Activated T-cell treated with anti-CD3 and anti-CD28 coated beads for 48 hours (primary cell): ENCODE measurements at places on chromosomes 6 and 20.
A peak's percentile ranks its signal among the peaks of the same experiment; 100 is the strongest.

- no peak for DNase-seq
Observed at GRCh38 chr20:46677608-46678007, 11.6 kb downstream of the TP53RK start.

- DNase-seq, result no peak
Observed at GRCh38 chr6:98835149-98836024, 1.0 kb downstream of the POU3F2 start.

DNA sequence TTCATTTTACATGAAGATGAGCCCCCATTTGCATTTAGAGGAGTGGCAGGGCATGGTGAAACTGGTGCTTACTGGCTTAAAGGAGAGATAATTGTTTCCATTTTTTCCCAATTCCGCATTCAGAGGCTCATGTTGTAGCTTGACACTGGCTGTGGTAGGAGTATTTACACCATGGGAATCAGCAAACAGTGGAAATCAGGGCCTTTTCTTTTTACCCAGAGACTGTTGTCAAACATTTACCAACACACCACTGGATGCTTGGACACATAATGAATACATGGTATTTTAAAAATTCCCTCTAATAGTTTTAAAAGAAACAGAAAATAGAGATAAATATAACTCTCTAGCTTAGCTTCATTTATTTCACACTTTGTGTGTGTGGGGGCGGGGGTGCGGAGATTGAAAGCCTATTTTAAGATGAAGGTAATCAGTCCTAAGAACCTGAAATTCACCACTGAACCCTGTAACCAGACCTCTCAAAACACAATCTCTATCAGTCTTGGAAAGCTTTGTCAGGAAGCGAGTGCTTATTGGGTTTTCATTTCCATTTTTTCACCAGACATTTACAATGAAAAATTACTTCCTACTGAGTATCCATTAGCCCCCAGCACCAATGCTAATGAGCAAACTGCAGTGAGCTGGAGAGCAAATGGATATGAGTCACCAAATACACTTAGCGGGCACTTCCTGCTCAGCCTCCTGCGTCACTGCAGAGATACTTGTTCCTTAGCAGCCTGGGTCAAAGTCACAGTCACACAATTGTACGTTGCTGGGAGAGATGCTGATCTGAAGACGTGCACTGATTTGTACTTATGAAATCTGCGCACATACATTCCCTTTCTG is 532.0 kb downstream of the BCKDHB start:
- DNase-seq, result no peak

- no peak for DNase-seq
Observed at GRCh38 chr6:166786704-166787293, 159.7 kb upstream of the RPS6KA2 start.

DNA sequence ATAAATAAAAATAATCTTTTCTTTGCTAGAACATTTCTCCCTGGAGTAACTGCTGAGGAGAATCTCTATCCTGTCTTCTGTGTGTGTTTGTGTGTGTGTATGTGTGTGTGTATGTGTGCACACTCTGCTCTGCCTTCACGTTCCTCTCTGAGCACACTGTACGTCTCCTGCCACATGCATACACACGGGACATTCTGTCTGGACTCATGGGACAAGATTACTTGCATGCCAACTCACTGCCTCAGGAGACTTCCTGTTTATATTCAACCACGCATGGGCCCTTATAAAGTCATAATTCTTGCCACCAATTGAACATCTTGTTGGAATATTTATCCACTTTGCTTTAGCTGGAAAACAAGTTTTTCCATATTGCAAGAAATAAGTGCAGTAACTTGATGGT is 930.6 kb downstream of the KIF16B start:
- DNase-seq, result no peak

DNA sequence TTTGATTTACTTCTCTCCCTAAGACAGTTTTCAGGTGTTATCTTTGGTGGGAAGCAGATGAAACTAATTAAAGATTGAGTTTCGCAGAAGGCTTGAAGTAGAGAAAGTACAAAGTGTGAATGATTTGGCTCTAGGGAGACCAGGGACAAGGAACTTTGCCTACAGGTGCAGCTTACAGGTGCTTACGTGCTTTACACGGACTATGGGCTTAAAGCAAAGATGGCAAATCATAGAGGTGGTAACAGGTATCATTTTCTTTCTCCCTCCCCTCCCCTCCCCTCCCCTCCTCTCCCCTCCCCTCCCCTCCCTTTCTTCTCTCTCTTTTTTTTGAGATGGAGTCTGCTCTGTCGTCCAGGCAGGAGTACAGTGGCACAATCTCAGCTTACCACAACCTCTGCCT is 136.3 kb downstream of the SLC35B3 start:
- DNase-seq, result no peak

DNA sequence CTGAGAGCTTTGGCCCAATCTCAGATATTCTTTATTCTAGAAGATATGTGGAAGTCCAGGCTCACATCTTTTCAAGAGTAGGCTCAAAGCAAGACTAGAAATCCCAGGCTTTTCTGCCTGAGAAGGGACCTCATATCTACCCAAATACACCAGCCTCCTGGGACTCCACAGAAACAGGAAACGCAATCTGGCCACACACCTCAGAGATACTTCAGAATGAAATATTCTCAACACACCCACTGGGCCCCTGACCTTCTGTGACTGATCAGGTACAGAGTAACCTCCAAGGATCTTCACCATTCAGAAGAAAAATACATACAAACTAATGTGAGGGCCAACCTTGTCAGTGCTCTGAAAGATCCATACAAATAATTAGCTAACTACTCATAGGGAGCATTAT is 183.2 kb downstream of the HIVEP2 start:
- DNase-seq, result no peak

GRCh38 chr20:47941869-47942268 is 156.6 kb upstream of the SULF2 start:
- no peak for DNase-seq

GRCh38 chr6:120774275-120774674 is 560.0 kb downstream of the TBC1D32 start:
- no peak for DNase-seq

GRCh38 chr20:3084986-3085360 is 449 bp upstream of the AVP start:
- DNase-seq, result no peak

DNA sequence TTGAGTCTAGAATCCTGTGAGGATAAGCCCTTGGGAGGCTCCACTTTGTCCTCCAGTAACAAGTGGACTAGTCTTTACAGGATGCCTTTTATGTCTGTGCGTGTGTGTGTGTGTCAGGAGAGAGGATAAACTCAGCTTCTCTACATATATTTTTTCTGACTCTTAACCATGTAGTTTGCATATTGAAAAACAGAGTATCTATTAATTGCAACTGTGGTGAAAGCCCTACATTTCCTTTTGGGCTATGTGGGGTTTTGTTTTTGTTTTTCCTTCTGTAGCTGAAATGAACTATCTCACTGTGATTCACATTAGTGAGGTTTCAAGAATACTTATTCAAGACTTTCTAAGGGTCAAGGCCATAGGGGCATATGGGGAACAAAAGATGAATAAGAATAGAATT is 17.7 kb downstream of the TPBG start:
- no peak for DNase-seq

GRCh38 chr6:105038259-105038658 is 81.4 kb downstream of the LIN28B start:
- DNase-seq, result no peak

GRCh38 chr6:48691420-48691819 is 580.4 kb upstream of the PTCHD4 start:
- DNase-seq, result no peak

- DNase-seq, result peak; percentile 35
Observed at GRCh38 chr20:25623225-25623735, 534 bp downstream of the NANP start.

DNA sequence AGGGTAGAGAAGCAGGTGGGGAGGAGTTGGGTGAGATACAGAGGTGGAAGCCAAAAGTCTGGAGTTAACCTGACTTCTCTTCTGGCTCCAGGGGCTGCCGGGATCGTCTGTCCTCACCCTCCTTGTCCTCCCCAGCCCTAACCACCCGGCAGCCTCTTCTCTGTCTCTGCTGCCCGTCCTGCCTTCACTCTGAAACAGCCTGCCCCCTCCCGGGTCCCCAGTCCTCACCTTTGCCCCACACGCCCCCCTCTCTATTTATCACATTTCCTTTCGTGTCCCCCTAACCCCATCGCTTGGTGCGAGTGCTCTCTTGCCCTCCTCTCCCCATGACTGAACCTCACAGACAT is 5.7 kb downstream of the RING1 start:
- DNase-seq, result no peak

- no peak for DNase-seq
Observed at GRCh38 chr20:42941629-42942028, 248.1 kb downstream of the PTPRT start.

DNA sequence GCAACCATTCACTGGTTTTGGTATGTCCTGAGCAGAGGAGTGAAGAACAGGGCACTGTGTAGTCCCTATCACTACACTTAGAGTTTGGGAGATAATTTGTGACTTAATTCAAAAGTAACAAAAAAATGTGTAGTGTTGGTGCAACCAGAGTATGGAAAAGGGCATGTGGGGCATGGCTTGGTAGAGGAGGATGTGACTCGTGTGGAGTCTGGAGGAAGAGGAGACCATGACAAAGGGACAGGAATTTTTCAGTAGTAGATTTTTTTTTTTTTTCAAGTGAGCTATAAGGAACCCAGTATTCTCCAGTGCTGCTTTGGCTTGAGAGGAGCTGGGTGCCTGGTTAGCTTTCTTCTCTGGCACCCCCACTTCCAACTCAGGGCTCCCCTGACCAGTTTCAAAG is 5.1 kb downstream of the MTRES1 start:
- DNase-seq, result no peak

GRCh38 chr6:140460267-140460666 is 1085.8 kb upstream of the CITED2 start:
- DNase-seq, result no peak

- no peak for DNase-seq
Observed at GRCh38 chr6:109344226-109344625, 38.0 kb downstream of the CD164 start.

DNA sequence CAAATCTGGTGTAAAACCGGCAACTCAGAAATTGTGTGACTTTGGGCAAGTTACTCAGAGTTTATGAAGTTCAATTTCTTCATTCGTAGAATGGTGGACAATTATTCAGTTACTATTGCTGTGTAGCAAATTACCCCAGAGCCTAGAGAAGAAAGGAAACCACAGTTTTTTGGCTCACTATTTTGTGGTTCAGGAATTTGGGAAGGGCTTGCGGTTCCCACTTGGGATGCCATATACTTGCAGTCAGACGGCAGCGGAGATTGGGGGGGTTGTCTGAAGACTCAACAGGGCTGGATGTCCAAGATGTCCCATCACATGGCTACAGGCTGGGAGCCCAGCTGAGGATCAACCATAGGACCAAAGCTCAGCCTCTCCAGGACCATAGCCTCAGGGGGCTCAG is 108.1 kb downstream of the PCSK2 start:
- DNase-seq, result no peak

- DNase-seq, result no peak
Observed at GRCh38 chr20:44422083-44422482, 53.6 kb upstream of the TTPAL start.

DNA sequence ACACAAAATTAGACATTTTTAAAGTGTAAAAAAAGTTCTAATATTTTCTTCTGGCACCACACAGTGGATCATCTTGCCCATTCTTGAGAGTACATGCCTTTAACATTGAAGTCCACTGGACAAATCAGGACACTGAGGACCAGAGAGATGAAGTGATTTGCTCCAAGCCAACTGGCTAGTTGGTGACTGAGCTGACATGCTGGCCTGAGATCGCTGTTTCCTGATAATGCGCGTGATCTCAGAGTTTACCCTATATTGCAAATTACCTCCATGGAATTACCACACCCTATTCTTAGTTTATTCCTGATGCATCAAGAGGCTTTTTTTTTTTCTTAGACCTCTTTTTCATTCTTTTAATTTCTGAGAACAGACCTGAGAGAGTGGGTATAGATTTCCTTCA is 432.8 kb downstream of the CD83 start:
- DNase-seq, result no peak

- DNase-seq, result no peak
Observed at GRCh38 chr20:39778847-39779604, 816.9 kb downstream of the DHX35 start.

- no peak for DNase-seq
Observed at GRCh38 chr20:37567671-37568588, 40.3 kb upstream of the BLCAP start.

- DNase-seq, result no peak
Observed at GRCh38 chr20:39638731-39639130, 676.6 kb downstream of the DHX35 start.

DNA sequence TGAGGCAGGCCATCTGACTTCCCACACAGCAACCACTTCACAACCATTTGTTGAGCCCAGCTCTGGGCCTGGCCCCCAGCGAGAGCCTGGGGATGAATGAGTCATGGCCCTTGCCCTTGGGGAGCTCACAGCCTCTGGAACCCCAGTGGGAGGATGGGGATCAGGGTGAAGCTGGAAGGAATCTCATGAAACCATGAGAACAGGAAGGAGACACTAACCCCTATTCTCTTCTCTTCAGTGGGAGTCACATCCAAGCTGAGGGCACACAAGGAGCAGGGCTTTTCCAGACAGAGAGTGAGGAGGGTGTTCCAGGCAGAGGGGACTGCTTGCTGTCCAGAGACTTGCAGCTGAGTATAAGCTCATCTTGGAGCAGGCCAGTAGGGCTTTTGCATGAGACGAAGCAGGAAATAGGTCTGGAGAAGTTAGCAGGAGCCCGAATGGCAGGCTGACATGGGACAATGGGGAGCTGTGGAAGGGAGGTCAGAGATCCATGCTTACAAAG is 7.5 kb downstream of the FOXS1 start:
- no peak for DNase-seq

DNA sequence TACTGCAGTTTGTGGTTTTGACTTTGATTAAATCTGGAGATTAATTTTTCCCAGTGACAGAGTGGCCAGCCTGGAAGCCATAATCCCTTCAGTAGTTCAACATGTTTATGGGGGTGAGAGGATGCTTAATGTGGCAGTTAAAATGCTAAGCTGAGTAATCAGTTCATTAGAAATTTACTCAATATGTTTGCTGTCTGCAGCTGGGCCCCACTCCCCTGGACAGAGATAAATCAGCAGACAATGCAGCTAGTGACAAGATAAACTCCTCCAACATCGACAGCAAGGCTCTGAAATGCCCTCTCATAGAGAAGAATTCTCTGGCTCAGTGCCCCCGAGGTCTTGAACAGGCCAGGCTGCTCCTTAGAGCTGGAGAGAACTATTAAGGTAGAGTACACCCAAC is 101.9 kb downstream of the LRFN2 start:
- no peak for DNase-seq

DNA sequence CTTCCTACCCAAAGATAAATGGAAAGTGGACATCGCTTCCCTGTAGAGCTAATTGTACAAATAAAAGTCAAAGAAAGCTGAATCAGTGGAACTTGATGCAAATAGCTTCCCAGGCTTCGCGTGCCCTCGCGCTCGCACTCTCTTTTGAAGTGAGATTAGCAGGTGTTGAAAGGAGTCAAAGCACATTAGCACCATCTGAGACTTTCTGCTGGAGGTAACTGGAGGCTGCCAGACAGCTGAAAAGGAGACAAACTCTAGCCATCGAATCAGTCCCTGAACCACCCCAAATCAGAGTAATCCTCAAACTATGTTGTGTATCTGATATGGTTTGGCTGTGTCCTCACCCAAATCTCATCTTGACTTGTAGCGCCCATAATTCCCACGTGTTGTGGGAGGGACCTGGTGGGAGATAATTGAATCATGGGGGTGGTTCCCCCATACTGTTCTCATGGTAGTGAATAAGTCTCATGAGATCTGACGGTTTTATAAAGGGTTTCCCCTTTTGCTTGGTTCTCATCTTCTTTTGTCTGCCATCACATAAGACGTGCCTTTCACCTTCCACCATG is 23.7 kb downstream of the SULF2 start:
- no peak for DNase-seq
